Transverse colon (tissue), 4 donors: ENCODE measurements at places on chromosomes 4 and X. TPM values are rescaled to one million over a fixed set of nuclear protein-coding genes. Genes with fewer than 3 reads are reported as not detected.
A peak's percentile ranks its signal among the peaks of the same experiment; 100 is the strongest.

DNA sequence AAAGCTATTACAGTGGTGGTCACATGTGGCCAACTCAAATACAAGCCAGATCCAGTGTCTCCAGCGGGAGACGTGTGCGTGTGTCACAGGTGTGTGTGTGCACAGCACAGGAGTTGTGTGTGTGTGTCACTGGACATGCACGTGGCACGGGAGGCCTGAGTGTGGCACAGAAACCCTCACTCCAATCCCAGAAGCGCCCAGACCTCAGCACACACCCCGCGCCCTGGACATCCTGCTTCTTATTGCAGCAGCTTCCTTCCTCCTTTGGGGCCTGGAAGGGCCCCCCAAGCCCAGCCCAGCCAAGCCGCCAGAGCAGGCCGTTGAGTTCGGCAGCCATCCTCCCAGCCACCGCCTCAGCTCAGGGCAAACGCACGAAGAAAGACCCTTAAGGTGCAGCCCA lies 37.9 kb downstream of the ACOX3 start:
- no peak for DNase-seq

- DNase-seq: no peak
These were observed 3.9 kb upstream of the FAM9C start for GRCh38 chrX:13048280-13048679.

DNA sequence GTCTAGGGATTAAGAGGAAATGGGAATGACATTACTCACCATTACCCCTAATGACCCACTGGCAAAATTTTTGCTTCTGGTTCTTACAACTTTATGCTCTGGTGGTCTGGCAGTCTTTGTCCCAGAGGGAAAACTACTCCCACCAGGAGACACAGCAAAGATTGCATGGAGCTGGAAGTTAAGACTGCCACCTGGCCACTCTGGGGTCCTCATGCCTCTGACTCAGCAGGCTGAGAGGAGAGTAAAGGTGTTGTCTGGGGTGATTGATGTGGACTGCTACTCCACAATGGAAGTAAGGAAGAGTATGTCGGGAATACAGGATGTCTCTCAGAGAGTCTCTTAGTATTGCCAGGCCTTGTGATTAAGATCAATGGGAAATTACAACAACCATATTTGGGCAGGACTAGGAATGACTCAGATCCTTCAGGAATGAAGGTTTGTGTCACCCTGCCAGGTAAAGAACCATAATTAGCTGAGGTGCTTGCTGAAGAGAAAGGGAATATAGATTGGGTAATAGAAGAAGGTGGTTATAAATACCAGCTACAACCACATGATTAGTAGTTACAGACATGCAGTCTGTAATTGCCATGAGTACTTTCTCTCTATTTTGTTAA lies 215.5 kb downstream of the GPAT3 start:
- no peak for DNase-seq

DNA sequence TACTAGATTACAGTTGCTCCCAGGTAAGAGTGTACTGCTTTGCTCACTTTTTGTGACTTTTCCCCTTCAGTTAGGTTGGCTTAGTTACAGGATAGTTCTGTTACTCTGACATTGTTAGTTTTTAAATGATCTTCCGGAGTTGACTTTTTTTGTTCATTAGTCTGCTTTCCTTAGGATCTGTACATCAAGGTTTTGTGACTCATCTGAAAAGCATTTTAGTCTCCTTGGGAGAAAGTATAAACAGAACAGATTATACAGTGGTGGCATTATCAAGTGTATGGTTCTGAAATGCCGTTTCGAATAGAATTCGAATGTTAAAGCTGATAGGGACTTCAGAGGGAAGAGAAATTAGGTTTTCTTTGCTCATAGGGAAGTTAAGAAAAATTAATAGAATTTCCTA lies 63.3 kb downstream of the USP9X start:
- DNase-seq: no peak

DNA sequence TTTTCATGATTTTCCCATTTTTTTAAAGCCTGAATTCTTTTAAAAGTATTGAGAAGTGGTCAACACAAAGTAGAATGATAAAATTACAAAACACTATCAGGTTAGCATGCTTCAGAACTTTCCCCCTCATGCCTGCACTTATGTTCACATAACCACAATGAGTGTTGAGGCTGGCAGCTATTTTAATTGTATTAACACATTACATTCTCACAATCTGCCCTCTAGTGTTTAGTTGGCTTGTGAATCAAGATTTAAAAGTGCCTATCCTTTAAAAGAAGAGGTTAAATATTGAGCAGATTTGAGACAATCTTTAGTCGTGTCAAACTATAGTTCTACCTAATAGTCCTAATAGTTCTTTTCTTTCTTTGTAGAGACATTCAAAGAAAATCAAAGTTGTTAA lies 93.6 kb upstream of the NAP1L5 start:
- DNase-seq: no peak

DNA sequence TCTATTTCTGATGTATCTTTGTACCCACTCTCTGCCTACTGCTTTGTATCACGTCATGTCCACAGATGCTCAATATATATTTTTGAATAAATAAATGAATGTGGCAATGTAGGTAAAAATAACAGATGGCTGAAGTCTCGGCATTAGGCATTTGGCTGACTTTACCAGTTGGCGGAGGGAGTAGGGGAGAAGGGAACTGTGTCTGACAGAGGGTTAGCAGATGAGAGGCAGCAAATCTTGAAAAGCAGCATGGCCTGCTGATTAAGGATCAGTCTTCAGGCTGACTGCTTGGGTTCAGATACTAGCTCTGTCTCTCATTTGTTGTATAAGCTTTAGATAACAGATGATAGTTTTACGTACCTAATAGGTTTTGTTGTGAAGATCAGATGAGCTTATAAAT lies 31.9 kb upstream of the RASGEF1B start:
- no peak for DNase-seq

DNA sequence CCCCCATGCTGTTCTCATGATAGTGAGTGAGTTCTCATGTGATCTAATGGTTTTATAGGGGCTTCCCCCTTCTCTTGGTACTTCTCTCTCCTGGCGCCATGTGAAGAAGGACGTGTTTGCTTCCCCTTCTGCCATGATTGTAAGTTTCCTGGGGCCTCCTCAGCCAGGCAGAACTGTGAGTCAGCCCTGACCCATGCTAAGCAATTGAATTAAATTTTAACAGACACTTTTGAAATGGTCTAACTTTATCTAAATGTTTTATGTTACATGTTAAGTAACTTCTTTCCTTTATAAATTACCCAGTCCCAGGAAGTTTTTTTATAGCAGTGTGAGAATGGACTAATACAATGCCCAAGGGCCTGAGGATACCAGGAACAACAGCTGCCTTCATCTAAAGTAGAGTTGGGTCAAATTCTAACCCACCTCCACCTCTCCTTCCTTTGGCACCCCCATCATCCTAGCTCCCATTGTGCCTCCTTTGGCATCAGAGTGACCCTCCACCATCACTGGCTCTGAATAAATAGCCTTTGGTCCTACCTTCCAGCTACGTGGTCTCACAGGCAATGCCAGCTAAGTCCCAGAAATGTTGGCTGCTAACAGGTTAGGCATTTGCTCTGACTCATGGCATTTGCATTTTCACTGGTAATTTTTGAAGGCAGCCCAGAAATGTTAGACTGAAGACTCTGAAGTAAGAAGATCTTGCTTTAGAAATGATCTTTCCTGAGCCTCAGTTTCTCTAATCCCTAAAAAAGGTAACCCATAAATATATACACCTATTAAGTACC lies 182.1 kb downstream of the MOSPD2 start:
- DNase-seq: no peak

- DNase-seq: no peak
These were observed 29.8 kb upstream of the EMCN start for GRCh38 chr4:100547541-100548199.

- DNase-seq: no peak
These were observed 1344.0 kb downstream of the FSTL5 start for GRCh38 chr4:160819791-160820190.

DNA sequence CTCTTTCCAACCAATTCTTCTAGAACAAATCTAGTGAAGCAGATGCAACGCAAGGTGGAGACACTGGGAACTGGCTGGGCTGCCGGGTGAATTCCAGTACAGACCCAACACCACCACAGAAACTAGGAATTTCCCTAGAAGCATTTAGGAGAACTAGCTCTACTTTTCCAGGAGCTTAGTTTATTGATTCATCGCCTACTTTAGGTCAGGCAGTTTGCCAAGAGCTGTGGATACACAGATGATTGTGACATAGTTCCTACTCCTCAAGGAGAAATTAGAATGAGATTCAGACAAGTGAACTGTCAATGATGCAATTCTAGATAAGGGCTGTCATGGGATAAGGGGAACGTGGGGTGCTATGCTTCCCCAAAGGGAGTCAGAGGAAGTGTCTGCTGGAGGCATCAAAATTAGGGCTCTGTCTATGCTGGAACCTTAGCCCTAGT lies 350.0 kb downstream of the CAMK2D start:
- no peak for DNase-seq

DNA sequence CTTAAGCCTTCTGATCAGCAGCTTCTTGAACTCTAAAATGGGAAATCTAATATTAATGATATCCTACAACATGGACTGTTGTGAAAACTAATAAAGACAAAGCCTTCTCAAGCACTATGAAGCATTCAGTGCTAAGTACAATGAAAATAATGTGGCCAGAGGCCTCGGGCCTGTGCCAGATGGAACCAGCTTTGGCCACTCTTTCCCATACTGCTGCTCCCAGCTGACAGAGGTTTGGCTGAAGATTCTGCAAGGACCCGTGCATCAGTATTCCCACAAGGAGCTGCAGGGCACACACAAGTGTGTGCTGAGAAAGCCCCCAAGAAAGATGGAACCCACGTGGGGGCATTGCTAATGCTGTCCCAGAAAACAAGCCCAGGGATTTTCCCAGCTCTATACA lies 60.5 kb upstream of the RPL34 start:
- DNase-seq: no peak

DNA sequence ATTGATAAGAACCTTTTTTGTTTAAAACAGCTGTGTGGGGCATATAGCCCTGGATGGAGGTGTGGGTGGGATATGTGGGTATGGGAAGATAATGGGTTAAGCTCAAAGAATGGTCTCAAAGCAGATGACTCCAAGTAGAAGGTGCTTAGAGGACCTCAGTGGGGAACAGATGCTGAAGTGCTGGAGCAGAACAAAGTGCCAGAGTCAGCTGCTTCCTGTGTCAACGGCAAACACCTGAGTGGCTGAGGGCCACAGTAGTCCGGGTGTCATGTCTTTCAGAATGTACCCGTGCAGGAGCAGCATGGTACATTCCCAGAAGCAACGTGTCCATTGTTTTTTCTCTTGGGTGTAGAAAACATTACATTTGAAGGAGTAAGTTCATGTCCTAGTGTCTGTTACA lies 210.6 kb downstream of the CCNG2 start:
- DNase-seq: no peak

- no peak for DNase-seq
These were observed 23.6 kb downstream of the TNIP2 start for GRCh38 chr4:2732526-2732925.

DNA sequence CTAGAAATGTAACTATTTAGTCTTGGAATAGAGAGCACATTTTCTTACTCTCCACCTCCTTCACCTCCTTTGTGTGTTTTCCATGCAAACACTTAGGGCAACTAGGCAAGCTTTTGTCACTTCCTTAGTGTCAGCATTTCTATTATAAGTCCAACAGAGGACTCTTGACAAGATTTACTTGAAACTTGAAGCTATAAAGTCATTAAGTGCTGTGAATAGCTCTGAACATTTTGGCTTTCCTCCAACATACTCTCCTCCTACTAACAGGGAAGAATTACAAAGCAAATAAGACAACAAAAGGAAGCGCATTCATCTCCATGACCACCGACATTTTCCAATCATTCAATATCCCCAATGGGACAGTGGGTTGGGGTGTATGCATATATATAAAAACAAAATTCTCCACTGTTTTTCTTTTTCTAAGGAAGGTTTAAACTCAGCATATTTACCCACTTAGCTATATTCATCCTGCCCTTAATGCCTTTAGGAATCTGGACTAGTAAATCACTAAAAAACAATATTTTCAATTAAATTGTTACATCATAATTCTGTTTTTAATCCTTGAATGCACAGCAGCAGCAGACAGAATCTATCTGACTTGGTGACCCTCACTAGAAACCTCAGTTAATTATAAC lies 264.6 kb downstream of the SNCA start:
- DNase-seq: no peak

GRCh38 chrX:125681507-125681906 lies 361.8 kb downstream of the TEX13C start:
- DNase-seq: no peak

DNA sequence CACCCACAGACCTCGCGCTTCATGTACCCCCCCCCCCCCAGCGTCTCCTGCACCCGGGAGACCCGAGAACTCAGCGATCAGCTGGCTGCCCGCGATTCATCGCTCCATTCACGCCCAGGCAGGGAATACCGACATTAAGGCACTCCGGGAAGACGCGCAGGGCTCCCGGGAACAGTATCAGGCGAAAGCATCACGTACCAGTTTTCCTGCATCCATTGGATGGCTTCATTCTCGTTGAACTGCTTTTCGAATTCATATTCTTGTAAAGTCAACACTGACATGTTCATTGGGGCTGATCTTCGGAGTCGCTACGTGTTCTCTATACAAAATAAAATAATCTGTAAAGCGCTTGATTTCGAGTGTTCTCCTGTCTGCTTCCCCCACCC lies 373 bp downstream of the ELOVL6 start:
- DNase-seq: peak; percentile 22

- DNase-seq: no peak
These were observed 252.4 kb upstream of the ARHGAP24 start for GRCh38 chr4:85222561-85222960.

GRCh38 chr4:187999406-187999932 lies 3.9 kb downstream of the ZFP42 start:
- no peak for DNase-seq

DNA sequence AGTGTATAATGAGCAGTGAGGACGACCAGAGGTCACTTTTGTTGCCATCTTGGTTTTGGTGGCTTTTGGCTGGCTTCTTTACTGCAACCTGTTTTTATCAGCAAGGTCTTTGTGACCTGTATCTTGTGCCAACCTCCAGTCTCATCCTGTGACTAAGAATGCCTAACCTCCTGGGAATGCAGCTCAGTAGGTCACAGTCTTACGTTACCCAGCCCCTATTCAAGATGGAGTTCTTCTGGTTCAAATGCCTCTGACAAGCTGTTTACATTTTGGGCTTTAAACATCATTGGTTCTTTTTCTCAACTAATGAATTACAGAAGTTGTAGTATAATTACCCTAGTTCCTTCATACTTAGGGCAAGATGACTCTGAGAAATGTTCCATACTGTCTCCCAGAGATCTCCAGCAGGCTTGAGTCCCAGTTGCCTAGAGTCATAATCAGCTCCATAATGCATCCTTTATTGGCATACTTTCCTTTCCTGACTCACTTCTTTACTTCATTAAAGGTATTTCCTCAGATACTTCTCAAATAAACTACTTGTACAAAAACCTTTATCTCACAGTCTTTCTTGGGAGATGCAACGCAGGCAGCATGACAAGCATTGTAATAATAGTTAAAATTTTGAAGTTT lies 136.5 kb downstream of the KDM6A start:
- DNase-seq: no peak

MAOA gene
- total RNA-seq: 104 TPM

PDGFC gene
- 0.40 TPM for total RNA-seq

AMBN gene
- total RNA-seq: not detected

TMSB15A gene
- not detected for total RNA-seq

RAPGEF2 gene
- 38.5 TPM for total RNA-seq

HTR2C gene
- not detected for total RNA-seq

TIGD4 gene
- total RNA-seq: not detected

PLCXD1 gene
- 21.3 TPM for total RNA-seq

PLAC8 gene
- 447 TPM for total RNA-seq

GPRASP1 gene
- total RNA-seq: 8.6 TPM

DIAPH2 gene
- 56.1 TPM for total RNA-seq

USP26 gene
- total RNA-seq: not detected
